ENCODE measurements at places on chromosomes 6 and 20.
A peak's percentile ranks its signal among the peaks of the same experiment; 100 is the strongest.

DNA sequence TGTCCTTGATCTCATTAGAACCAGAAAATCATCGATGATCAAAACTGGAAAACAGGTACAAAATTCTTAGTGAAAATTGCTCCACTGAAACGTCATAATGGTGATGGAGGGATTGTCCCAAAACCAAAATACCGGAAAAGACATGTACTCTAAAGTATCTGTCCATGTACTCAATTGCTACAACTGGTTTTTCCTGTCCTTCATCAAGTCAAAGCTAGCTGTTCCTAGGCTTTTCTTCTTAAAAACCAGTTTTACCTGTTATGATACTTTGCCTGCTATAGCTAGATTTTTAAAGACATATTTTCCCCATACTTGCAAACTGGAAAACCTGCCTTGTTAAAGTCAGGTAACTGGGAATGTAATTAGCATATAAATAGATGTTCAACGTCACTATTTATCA lies 50.5 kb upstream of the LRRC1 start:
- DNase-seq = peak; percentile 66

DNA sequence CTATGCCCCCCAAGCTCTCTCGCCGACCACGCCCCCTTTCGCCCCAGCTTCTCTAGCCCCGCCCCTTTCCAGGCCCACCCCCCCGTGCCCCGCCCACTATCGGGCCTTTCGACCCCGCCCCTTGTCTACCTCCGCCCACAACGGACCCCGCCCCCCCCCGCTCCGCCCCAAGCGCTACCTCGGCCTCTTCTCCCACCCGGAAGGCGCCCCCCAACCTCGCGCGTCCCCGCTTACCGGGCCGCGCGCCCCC lies 200 bp downstream of the ZBTB22 start:
- no peak for DNase-seq

DNA sequence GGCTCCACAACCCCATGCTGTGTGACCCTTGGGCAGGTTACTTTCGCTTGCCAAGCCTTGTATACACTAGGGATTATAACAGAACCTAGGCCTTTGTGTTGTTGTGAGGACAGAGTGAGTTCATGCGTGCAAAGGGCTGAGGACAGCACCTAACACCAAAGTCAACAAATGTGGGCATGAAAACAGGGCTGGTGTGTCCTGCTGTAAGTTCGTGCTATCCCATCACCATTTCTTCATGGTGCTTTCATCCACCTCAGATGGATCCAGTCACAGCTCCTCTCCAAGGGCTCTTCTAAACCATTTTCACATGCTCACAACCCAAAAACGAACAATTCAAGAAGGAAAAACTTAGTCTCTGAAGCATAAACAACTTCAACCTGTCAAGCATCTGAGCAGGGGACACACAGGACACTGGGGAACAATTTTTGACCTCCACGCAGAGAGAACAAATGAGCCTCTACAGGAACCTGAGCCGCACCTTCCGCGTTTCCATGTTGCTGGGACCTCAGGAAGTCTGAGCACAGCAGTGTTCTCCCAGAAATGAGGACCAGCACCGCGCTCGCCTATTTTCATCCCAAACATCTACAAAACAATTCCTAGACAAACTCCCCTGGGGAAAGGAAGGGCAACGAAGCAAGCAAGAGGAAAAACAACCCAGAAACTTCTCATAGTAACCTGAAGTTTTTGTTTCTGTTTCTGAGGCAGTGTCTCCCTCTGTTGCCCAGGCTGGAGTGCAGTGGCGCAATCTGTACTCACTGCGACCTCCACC lies 3.1 kb downstream of the LRP11 start:
- DNase-seq = no peak

- DNase-seq = no peak
Observed at GRCh38 chr20:19001177-19001576, 187.6 kb downstream of the SCP2D1 start.

GRCh38 chr6:121925024-121925423 lies 474.4 kb upstream of the HSF2 start:
- no peak for DNase-seq
